Natural killer cell treated with Interleukin-12 subunit alpha and Interleukin-12 subunit beta and Interleukin-15 and Interleukin-18, amount 100 ng/mL, for 72 hours (primary cell): ENCODE measurements at places on chromosomes 12 and 14. TPM values are rescaled to one million over a fixed set of nuclear protein-coding genes. Genes with fewer than 3 reads are reported as not detected.
A peak's percentile ranks its signal among the peaks of the same experiment; 100 is the strongest.

Gene CLEC9A
- not detected for total RNA-seq

Gene ARID4A
- 35.6 TPM for total RNA-seq

Gene GPR135
- 3.8 TPM for total RNA-seq

DNA sequence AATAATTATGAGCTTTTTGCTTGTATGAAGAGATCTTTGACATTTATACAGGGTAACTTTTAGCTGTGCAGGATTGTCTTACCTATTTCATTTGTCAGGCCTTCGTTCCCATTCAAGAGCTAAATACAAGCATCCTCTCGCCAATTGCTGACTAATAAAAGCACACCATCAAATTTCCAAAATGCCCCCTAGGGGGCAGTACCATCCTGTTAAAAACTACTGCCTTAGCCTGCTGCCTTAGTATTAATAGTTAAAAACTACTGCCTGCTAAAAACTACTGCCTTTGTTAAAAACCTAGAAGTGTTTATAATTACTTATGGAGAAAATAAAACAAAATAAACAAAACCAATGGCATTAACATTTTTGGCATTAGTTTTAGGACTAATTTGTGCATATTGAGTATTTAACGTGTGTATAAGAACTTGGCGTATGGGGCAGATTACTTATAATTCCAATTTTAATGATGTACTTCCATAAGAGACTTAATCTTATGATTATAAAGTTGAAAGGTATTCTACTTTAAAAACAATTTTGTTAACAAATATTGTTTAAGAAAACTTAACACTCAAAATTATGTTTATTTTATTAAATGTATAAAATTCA, 3.0 kb upstream of the IFI27L2 start:
- no peaks in the 10 kb centered on the region for H3K36me3 ChIP-seq
- no peak overlapping the region for H3K4me3 ChIP-seq
- H3K27ac ChIP-seq: no peak overlapping the region
- H3K4me1 ChIP-seq: peaks cover 23% of the 10 kb centered on the region

DNA sequence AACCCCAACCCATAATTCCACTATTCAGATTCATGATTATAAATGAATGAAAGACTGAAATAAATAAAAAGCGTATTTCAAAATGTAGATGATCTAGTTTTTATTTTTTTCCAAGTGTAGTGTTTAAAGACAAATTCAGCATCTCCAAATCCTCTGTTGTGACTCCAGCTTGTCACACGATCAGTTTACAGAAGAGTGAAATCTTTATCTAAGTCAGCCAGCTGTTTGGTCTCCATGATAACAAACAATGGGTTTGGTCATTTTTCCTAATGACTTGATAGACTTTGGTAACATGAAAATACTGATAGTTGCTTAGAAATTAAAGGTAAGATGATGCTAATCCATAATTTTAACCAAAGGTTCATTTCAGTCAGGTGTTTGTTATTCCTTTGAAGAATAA, 114.5 kb upstream of the RASSF8 start:
- H3K36me3 ChIP-seq: no peaks in the 10 kb centered on the region
- no peak for DNase-seq
- H3K4me1 ChIP-seq: no peaks in the 10 kb centered on the region
- no peak overlapping the region for H3K27ac ChIP-seq
- H3K27me3 ChIP-seq: no peaks in the 10 kb centered on the region

DNA sequence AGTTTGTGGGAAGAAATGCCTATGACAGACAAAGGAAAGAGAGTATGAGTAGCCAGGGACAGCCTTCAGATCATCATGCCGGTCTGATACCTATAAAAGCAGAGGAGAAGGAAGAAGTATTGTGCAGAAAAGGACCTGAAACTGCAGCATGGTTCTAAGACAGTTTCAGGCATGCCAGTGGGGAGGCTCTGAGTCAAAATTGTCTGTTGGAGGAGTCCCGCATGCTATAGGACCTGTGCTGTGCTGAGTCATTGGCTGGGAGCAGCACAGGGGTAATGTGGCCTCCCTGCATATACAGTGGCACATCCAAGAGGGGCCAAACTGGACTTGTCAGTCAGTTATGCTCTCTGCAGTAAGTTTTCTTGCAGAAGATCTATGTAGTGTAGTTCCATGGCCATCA, 40.7 kb downstream of the NEUROD4 start:
- H3K36me3 ChIP-seq: no peaks in the 10 kb centered on the region
- DNase-seq: no peak
- no peaks in the 10 kb centered on the region for H3K4me1 ChIP-seq
- peaks cover 42% of the 10 kb centered on the region for H3K27me3 ChIP-seq
- H3K27ac ChIP-seq: no peak overlapping the region
- no peak overlapping the region for H3K4me3 ChIP-seq

DNA sequence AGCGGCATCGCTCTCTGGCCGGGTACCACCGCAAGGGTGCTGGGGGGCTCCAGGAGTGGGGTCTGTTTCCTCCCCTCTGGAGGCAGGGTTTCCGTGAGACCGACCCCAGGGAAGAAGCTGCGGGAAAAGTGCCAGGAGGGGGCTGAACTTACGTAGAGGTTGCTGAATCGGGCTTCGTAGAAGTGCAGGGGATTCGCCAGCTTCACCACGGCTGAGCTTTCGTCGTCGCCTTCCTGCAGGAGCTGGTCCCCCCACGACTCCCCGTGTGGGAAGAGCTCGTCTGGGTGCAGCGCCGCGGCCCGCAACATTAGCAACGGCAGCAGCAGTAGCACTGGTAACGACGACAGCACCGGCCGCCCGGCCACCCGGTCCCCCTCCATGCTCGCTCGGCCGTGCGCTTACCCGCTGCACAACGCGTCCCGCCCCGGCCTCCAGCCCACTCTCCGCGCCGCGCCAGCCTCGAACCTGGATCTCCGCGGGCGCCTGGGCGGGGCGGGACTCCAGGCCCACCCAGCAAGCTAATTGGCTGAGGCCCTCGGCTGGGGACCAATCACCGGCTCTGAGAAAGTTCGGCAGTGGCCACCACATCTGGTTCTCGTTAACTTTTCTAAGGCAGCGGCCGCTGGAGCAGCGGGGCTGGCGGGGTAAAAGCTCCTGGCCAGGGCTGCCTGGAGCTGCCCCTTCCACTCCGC, at the start of gene NID2:
Gene NID2, minus strand, starts transcription at position 445 of the 692 bp plus-strand sequence. Its CDS starts 65 bp downstream, at position 380.
- peak within 1 kb of the TSS; percentile 77 for H3K4me3 ChIP-seq
- peaks cover 23% of the 10 kb centered on the region for H3K27me3 ChIP-seq
- no peaks in the 10 kb centered on the region for H3K36me3 ChIP-seq
- DNase-seq: peak; percentile 80
- H3K27ac ChIP-seq: no peak within 1 kb of the TSS
